ENCODE measurements at places on chromosomes 12 and 14. TPM values are rescaled to one million over a fixed set of nuclear protein-coding genes. Genes with fewer than 3 reads are reported as not detected.

OR4K15 gene
- total RNA-seq = not detected

DNA sequence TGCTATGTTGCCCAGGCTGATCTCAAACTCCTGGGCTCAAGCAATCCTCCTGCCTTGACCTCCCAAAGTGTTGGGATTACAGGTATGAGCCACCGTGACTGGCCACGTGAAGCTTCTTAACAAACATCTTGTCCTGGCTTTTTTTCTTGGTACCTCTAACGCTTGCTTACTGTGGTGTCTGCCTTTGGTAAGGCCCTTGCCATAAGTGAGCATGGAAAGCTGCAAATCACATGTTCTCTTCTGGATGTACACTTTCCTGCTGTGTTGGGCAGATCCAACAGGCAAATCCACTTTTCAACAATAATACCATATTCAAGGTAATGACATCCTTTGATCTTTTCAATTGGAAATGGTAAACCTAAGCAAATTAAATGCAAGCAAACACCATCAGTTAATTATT lies 54.6 kb downstream of the ARF6 start:
- DNase-seq = no peak

- no peak for DNase-seq
Measured at GRCh38 chr14:69002069-69002468, 23.0 kb upstream of the ACTN1 start.

DNA sequence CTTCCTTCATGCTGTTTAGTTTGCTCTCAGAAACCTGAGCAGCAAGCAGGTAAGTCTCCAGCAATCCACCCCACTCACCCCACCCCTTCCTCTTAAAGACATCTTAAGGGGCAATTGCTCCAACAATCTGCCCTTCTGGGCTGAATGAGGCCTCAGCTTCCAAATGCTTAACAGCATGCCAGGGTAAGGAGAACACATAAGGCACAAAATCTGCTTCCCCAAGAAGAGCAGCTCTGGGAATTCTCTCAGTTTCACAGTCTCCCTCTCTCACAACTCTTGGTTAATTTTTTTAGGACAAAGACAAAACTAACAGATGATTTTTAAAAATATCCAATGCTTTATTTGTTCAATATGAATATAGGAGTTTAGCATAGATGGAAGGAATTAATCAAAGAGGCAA lies 288.9 kb upstream of the CCDC196 start:
- DNase-seq = no peak

DNA sequence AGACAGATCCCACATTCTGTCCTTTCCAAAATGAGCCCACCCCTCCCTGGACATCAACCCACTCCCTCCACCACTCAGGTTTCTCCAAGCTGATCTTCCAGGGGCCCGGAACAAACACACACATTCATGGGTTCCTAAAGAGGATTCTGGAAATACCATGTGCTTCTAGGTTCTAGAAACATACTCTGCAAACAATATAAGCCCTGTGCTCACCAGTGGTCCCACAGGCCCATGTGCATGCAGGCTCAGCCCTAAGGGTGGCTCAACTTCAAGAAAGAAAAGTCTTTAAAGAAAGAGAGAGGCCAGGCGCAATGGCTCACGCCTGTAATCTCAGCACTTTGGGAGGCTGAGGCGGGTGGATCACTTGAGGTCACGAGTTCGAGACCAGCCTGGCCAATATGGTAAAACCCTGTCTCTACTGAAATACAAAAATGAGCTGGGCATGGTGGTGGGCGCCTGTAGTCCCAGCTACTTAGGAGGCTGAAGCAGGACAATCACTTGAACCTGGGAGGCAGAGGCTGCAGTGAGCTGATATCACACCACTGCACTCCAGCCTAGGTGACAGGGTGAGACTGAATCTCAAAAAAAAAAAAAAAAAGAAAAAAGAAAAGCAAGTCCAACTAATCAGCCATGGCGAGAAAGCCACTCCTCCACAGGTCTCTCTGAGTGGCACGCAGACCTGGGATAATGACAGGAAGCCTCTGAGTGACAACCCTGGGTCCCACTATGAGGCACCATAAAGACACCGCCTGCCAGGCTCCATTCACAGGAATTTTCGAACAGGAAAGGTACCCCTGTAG lies 59.5 kb upstream of the PNMA1 start:
- no peak for DNase-seq

DNA sequence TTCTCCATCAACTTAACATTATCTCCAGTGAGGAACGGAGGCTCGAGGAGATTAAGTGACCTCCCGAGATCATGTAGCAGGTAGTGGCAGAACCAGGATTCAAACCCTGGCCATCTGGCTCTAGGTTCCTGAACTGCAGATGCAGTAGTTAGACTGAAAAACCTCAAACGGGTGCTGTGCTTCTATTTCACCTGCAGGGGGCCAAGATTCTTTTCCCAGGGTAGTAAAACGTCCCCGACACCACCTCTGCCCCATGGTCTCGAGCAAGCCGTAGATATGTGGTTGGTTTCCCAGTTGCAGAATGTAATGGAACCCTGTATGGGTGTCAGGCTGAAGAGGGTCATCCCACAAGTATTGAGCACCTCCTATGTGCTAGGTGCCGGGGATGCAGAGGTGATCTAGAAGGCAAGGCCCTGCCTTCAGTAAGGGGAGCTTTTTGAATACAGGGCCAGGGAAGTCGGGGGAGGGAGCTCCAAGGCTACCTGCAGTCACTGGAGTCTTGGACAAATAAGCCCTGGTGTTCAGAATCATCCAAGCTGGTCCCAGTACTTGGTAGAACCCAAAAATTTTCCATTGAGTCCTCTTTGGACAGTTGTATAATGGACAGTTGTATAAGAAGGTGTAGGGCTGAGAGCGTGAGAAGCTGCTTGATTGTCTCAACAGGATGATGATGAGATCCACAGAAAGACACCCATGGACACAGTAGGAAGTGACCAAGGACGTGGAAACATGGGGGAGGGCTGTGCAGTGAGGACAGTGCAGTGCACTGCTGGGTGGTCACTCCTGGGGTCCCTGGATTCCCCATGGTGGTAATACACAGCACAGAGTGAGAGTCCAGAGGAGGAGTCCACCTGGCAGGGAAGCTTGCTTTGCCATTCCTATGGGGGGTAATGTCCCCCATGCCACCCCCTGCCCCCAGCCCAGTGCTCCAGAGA lies 197.2 kb downstream of the CHST11 start:
- DNase-seq = no peak

KRT78 gene
- 0.21 TPM for total RNA-seq

DNA sequence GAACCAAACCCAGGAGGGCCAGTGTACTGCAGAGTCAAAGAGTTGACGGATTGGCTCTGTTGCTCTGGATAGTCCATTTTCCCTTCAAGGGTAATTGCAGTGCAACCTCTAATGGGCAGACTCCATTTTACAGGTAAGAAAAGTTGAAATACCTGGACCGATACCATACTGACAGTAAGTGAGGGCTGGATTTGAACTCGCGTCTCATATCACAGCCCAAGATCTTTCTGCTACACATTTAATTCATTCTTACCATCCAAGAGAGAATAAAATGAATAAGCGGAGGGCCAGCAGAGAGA lies 356 bp upstream of the ZC3H14 start:
- no peak for DNase-seq

- no peak for DNase-seq
Measured at GRCh38 chr12:131372706-131373195, 338.1 kb upstream of the SFSWAP start.

KRT71 gene
- not detected for total RNA-seq

DNA sequence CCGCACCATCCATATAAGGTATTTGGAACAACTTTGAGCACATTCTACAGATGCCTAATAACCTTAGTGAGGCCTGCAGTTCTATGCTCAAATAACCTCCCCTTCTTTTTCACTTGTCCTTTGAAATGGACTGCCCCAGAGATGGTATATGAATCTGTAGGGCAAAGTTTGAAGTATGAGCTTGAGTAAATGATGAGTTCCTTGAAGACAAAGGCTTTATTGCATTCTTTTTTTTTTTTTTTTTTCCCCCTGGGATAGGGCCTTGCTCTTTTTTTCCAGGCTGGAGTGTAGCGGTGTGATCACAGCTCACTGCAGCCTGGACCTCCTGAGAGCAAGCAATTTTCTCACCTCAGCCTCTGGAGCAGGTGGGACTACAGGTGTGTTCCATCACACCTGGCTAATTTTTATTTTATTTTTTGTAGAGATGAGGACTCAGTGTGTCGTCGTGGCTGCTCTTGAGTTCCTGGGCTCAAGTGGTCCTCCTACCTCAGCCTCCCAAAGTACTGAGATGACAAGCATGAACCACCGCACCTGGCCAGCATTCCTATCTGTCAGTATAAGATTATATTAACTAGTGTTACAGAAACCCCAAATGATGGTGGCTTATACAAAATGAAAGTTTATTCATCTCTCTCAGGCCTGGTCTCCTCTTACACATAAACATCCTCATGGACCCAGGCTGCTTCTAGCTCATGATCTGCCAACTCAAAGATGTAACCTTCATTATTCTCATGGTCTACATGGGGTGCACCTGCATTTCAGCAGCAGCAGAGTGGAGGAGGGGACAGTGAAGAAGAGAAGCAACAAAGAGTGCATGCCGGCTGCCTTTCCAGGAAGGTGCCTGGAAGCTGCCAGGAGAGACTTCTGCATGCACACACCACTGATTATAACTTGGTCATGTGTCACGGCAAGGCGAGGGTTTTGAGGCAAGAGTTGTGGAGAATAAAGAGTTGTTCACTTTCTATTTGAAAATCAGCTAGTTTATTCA lies 101.4 kb downstream of the DUSP16 start:
- DNase-seq = no peak

CD69 gene
- 0.25 TPM for total RNA-seq

DNA sequence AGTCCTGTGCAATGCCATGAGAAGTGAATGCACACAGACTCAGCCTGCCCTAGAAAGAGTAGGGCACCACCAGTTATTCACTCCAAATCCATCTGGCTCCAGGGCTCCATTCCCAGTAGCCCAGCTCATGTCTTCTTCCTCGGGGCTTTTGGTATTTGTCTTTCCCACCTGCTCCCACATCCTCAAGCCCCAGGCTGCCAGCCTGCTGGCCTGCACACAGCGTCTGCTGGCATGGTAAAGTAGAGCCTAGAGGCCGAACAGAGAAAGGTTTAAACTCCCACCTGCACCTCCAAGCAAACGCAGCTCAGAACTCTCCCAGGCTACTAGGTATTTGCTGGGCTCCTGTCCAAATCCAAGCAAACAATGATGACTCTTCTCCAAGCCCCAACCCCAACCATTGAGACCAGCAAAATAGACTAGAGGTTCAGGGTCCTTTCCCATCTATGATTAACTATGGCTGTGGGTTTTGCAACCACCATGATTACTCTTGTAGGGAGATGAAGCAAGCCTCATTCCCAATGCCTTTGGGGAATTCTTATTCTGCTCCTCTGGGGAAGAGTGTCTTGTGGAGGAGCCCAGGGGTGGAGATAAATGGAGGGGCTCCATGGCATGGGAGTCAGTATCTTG lies 5.2 kb upstream of the VDR start:
- no peak for DNase-seq

DNA sequence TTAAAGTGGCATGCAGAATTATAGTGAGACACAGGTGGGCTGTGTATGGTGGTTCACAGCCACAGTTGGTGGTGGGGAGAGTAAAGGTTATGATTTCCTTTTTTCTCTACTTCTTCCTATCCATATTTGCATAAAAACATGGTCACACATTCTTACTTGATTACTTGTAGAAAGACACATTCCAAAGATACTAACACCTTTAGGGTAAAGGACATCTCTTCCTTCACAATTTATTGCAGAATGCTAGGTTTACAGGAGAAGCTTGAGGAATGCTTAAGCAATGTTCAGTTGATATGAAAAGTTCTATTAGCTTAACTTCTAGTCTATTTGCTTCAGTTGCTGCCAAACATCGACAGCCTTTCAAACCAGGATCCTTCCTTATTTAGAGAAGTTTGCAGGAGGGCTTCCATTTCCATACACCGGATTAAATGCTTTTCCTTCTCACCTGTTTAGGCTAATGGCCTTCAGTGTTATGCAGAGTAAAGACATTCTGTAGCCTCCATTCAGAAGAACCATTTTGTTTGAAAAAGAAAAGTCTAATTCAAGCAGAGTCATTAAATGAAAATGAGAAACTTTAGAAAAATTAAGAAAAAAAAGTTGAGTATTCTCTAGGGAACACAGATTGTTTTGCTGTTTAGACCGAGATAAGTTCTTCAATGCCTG lies 2.6 kb upstream of the PHC1 start:
- DNase-seq = no peak

DNA sequence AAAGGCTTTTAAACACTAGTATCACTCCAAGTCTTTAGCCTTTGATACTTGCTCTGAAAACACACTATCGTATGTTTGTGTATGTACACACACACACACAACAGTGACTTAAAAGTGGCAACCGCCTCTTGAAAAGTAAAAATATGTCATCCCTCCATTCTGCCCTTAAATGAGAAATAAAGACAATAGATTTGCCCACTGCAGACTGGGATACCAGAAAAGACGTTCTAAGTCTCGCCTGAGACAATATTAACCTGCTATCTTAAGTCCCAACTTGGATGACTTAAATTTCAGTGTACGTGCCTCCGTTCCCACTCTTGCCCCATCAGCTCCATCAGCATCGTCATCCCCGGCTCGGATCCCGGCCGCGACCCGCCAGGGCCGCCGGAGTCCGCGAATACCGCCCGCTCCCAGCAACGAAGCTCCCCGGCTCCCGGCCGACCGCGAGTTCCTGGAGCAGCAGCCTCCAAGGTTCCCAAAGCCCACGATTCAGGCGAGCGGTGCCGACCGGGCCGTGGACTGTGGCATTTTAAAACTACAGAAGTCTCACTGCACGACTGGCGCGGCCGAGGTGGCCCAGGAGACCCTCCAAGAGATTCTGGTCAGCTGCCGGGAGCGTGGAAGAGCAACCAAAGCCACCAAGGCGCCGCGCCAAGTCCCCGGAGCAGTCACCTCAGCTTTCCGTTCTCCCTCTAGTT lies 2.8 kb upstream of the ARID2 start:
- peak; percentile 45 for DNase-seq

GRCh38 chr14:21987937-21988336 lies 314.3 kb upstream of the OR4E1 start:
- no peak for DNase-seq

DNA sequence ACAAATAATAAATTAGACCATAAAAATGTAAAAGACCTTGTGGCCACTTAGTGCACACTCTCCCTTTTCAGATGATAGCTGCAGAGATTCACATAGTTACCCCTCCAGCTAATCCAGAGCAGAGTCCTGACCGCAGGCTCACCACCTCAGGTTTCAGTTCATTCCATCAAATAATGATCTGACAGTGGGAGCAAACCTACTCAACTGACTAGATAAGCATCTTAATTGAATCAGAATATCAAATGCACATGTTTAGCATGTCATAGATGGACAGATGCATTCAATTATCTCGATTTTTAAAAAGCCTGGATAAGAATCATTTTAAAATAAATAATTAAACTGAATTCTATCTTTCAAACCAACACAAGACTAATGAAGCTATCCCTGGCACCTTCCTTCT lies 242.3 kb upstream of the PDZRN4 start:
- no peak for DNase-seq
